ENCODE measurements at places on chromosomes 13 and 19. TPM values are rescaled to one million over a fixed set of nuclear protein-coding genes. Genes with fewer than 3 reads are reported as not detected.

The ZNF709 gene
- polyA plus RNA-seq: 14.6 TPM

The LIM2 gene
- polyA plus RNA-seq: 0.91 TPM

The PNMA8B gene
- 1.6 TPM for polyA plus RNA-seq

The CEACAM21 gene
- 3.6 TPM for polyA plus RNA-seq

The ZNF763 gene
- 7.6 TPM for polyA plus RNA-seq

The FSD1 gene
- 18.2 TPM for polyA plus RNA-seq

The SIGLEC10 gene
- 2.3 TPM for polyA plus RNA-seq

The SCEL gene
- 2.5 TPM for polyA plus RNA-seq

The OR7A5 gene
- 3.3 TPM for polyA plus RNA-seq

The LGALS4 gene
- 1.6 TPM for polyA plus RNA-seq

The CGB5 gene
- polyA plus RNA-seq: not detected

The PRTN3 gene
- not detected for polyA plus RNA-seq

The CGB7 gene
- polyA plus RNA-seq: 1.7 TPM

GRCh38 chr13:49098198-49098597 is 121.9 kb upstream of the MLNR start:
- H3K4me3 ChIP-seq: no peak overlapping the region
- DNase-seq: no peak
- H3K36me3 ChIP-seq: no peaks in the 10 kb centered on the region
- no peaks in the 10 kb centered on the region for H3K27me3 ChIP-seq
- H3K4me1 ChIP-seq: peaks cover 16% of the 10 kb centered on the region

- no peaks in the 10 kb centered on the region for H3K27me3 ChIP-seq
- peak overlapping the region; percentile 27 for H3K27ac ChIP-seq
- H3K36me3 ChIP-seq: no peaks in the 10 kb centered on the region
Observed at GRCh38 chr19:18421371-18421959, 2.3 kb downstream of the SSBP4 start.

- no peak for DNase-seq
- H3K36me3 ChIP-seq: no peaks in the 10 kb centered on the region
- peaks cover 40% of the 10 kb centered on the region for H3K4me1 ChIP-seq
- peak overlapping the region; percentile 90 for H3K27ac ChIP-seq
Observed at GRCh38 chr19:40716031-40716481, 630 bp downstream of the COQ8B start.

DNA sequence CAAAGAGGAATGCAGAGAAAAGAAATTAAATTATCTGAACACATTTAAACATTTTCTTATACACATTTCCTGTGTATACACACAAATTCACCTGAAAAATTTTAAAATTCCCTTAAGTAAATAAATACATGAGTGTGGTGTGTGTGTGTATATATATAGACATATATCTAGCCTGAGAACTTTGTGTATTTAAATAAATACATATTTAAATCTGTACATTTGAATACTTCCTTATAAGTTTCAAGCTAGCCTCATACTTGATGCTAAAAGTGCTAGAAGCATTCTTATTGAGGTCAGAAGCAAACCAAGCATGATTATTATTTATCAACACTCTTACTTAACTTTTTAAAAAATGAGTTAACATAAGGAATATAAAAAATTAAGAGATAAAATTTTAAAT is 260.7 kb downstream of the NHLRC3 start:
- no peak for DNase-seq
- no peaks in the 10 kb centered on the region for H3K4me1 ChIP-seq
- H3K27me3 ChIP-seq: no peaks in the 10 kb centered on the region
- no peak overlapping the region for H3K27ac ChIP-seq
- no peak overlapping the region for H3K4me3 ChIP-seq

- no peaks in the 10 kb centered on the region for H3K4me1 ChIP-seq
- no peak overlapping the region for H3K27ac ChIP-seq
Observed at GRCh38 chr13:111503376-111503775, 182.9 kb downstream of the TEX29 start.

DNA sequence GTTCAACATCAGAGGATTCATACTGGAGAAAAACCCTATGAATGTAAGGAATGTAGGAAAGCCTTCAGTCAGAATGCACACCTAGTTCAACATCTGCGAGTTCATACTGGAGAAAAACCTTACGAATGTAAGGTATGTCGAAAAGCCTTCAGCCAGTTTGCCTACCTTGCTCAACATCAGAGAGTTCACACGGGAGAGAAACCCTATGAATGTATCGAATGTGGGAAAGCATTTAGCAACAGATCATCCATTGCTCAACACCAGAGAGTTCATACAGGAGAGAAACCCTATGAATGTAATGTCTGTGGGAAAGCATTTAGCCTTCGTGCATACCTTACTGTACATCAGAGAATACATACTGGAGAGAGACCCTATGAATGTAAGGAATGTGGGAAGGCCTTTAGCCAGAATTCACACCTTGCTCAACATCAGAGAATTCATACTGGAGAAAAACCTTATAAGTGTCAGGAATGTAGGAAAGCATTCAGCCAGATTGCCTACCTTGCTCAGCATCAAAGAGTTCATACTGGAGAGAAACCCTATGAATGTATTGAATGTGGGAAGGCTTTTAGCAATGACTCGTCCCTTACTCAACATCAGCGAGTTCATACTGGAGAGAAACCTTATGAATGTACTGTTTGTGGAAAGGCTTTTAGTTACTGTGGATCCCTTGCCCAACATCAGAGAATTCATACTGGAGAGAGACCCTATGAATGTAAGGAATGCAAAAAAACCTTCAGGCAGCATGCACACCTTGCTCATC is 15.4 kb downstream of the ZNF570 start:
- no peaks in the 10 kb centered on the region for H3K27me3 ChIP-seq
- no peak for DNase-seq
- no peaks in the 10 kb centered on the region for H3K36me3 ChIP-seq
- H3K4me1 ChIP-seq: no peaks in the 10 kb centered on the region
- H3K4me3 ChIP-seq: no peak overlapping the region
- no peak overlapping the region for H3K27ac ChIP-seq

GRCh38 chr13:28204690-28205443 is 66.5 kb downstream of the PAN3 start:
- H3K36me3 ChIP-seq: no peaks in the 10 kb centered on the region
- H3K27me3 ChIP-seq: no peaks in the 10 kb centered on the region
- no peak overlapping the region for H3K4me3 ChIP-seq
- no peak overlapping the region for H3K27ac ChIP-seq

GRCh38 chr13:106383791-106384190 is 151.7 kb downstream of the EFNB2 start:
- no peaks in the 10 kb centered on the region for H3K36me3 ChIP-seq
- H3K27ac ChIP-seq: no peak overlapping the region
- no peak overlapping the region for H3K4me3 ChIP-seq
- H3K4me1 ChIP-seq: peaks cover 6% of the 10 kb centered on the region

- no peaks in the 10 kb centered on the region for H3K36me3 ChIP-seq
- peak; percentile 48 for DNase-seq
- H3K27me3 ChIP-seq: no peaks in the 10 kb centered on the region
- peak overlapping the region; percentile 53 for H3K4me3 ChIP-seq
- no peaks in the 10 kb centered on the region for H3K4me1 ChIP-seq
Observed at GRCh38 chr13:64078025-64078424, 2662.4 kb upstream of the PCDH20 start.

DNA sequence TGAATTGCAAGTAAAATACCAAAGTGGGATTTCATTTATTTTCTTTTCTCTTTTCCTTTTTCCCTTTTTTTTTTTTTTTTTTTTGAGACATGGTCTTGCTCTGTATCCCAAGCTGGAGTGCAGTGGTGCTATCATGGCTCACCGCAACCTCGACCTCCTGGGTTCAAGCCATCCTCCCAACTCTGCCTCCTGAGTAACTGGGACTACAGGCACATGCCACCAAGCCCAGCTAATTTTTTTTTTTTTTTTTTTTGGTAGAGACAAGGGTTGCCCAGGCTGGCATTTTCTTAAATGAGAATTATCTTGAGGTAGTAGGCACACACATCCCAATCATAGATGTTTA is 68.5 kb upstream of the GPR183 start:
- H3K36me3 ChIP-seq: no peaks in the 10 kb centered on the region
- no peak overlapping the region for H3K27ac ChIP-seq
- DNase-seq: no peak
- no peak overlapping the region for H3K4me3 ChIP-seq
- no peaks in the 10 kb centered on the region for H3K4me1 ChIP-seq

DNA sequence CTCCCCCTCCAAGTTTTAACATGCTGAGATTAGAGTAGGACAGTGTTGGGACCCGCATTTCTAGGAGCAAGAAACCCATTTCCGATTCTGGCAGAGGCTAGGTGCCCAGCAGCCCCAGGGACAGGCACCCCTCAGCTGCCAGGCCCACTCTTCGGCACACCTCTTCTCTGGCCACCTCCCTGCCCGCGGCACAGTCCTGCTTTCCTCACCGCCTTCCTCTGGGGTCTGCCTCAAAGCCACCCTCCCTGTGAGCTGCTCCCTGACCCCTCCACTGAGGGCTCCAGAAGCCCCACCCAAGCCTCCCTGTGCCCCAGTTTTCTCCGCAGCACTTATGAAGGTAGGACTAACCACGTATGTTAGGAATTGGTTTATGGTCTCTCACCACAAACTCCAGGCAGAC is 79.9 kb downstream of the STK24 start:
- no peak overlapping the region for H3K27ac ChIP-seq
- no peak overlapping the region for H3K4me3 ChIP-seq
- no peaks in the 10 kb centered on the region for H3K36me3 ChIP-seq
- no peaks in the 10 kb centered on the region for H3K27me3 ChIP-seq
- DNase-seq: no peak

DNA sequence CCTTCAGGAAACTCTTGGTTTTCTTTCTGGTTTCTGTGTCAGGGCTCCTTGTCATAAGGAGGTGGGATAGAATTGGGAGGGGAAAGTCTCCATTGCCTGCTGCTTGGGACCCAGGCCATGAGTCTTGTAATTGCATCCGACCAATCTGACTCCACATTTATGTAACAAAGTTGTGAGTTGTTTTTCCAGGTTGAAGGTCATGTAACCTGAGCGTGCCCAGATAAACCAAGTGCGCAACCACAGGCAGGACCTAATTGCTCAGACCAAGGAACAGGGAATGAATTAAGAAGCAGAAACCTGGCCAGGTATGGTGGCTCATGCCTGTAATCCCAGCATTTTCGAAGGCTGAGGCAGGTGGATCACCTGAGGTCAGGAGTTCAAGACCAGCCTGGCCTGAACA is 17.8 kb downstream of the RASL11A start:
- no peak overlapping the region for H3K4me3 ChIP-seq
- DNase-seq: no peak
- H3K4me1 ChIP-seq: no peaks in the 10 kb centered on the region
- no peaks in the 10 kb centered on the region for H3K27me3 ChIP-seq

DNA sequence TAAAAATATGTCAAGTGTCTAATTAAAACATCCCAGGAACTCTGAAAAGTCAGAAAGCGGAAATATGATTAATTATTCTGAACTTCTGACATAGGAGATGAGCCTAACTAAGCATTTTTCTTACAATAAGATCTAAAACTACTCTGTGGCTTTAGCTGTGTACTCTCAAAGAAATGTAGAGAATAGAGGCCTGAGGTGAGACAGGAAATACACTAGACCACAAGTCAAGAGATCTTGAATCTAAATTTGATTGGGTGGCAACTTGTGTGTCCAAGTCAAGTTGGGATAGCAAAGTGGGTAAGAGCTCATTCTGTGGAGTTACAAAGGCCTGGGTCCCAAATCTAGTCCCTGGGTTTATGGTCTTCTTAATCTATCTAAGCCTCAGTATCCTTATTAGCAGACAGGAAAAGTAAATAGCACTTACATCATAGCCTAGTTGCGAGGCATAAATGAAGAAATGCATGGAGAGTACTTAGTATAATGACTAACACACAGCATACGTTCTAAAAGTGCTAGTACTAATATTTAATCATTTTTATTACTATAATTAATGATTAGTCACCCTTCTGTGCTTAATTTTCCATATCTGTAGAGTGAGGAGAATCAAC is 9.4 kb upstream of the LRRC63 start:
- no peak overlapping the region for H3K4me3 ChIP-seq
- no peaks in the 10 kb centered on the region for H3K4me1 ChIP-seq
- H3K27ac ChIP-seq: peak overlapping the region; percentile 1
- H3K36me3 ChIP-seq: no peaks in the 10 kb centered on the region
- DNase-seq: no peak
- no peaks in the 10 kb centered on the region for H3K27me3 ChIP-seq

DNA sequence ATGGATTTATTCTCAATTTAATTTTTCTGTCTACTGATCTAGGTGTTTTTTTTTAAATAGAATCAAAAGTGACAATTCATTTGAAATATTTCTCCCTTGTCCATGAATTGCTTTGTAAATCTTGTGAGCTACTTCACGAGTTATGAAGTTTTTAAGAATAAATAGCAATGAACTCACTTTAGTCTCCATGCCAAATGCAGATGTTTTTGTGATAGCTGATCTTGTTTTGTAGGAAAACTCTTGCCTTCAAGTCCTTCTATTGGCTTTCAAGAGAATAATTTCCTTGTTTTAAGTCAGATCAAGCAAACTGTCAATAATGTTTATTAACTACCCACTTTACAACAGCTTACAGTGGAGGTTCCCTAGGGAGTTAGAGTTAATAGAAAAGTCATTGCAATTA is 99.8 kb downstream of the ITGBL1 start:
- H3K4me1 ChIP-seq: no peaks in the 10 kb centered on the region
- no peaks in the 10 kb centered on the region for H3K27me3 ChIP-seq
- H3K4me3 ChIP-seq: no peak overlapping the region
- H3K36me3 ChIP-seq: no peaks in the 10 kb centered on the region

GRCh38 chr13:113628291-113629270 is 29.4 kb downstream of the ATP4B start:
- H3K36me3 ChIP-seq: no peaks in the 10 kb centered on the region
- H3K27ac ChIP-seq: no peak overlapping the region
- no peaks in the 10 kb centered on the region for H3K4me1 ChIP-seq

DNA sequence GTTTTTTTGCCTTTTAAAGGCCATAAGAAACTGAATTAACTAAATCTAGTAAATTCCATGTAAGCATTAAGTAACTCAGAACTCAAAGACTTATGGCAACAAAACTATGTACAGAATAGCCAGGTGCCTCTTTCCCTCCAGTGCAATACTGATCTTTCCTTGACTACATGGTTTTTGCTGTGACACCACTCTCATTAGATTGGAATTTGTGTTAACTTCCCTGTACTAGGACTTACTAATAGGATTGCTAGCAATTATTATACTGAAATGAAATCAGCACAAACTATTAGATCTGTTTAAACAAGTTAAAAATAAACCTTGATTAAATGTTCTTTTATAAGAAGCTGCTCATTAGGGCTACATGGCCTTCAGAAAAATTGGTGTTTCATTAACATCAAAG is 96.3 kb downstream of the DACH1 start:
- H3K27me3 ChIP-seq: no peaks in the 10 kb centered on the region
- no peak for DNase-seq
- H3K36me3 ChIP-seq: no peaks in the 10 kb centered on the region

- DNase-seq: peak; percentile 61
- peak overlapping the region; percentile 76 for H3K27ac ChIP-seq
- no peaks in the 10 kb centered on the region for H3K27me3 ChIP-seq
- H3K4me1 ChIP-seq: peaks cover 23% of the 10 kb centered on the region
- H3K4me3 ChIP-seq: no peak overlapping the region
Observed at GRCh38 chr13:48626077-48626449, 27.7 kb upstream of the CYSLTR2 start.

GRCh38 chr19:47623921-47624391 is 15.0 kb downstream of the BICRA start:
- no peaks in the 10 kb centered on the region for H3K36me3 ChIP-seq
- no peaks in the 10 kb centered on the region for H3K27me3 ChIP-seq
- peak overlapping the region; percentile 45 for H3K27ac ChIP-seq
- H3K4me1 ChIP-seq: peaks cover 20% of the 10 kb centered on the region
- H3K4me3 ChIP-seq: no peak overlapping the region

- H3K4me1 ChIP-seq: peaks cover 32% of the 10 kb centered on the region
- no peak overlapping the region for H3K4me3 ChIP-seq
- no peaks in the 10 kb centered on the region for H3K36me3 ChIP-seq
- no peaks in the 10 kb centered on the region for H3K27me3 ChIP-seq
- DNase-seq: peak; percentile 29
Observed at GRCh38 chr19:17107546-17108452, 32.2 kb downstream of the MYO9B start.

- H3K27me3 ChIP-seq: no peaks in the 10 kb centered on the region
- DNase-seq: no peak
- no peaks in the 10 kb centered on the region for H3K4me1 ChIP-seq
Observed at GRCh38 chr19:52666506-52666905, 28.4 kb upstream of the ZNF83 start.
